ENCODE measurements at places on chromosomes 4 and X.

GRCh38 chrX:46447384-46447783 lies 97.8 kb downstream of the ZNF674 start:
- DNase-seq: peak; percentile 1

DNA sequence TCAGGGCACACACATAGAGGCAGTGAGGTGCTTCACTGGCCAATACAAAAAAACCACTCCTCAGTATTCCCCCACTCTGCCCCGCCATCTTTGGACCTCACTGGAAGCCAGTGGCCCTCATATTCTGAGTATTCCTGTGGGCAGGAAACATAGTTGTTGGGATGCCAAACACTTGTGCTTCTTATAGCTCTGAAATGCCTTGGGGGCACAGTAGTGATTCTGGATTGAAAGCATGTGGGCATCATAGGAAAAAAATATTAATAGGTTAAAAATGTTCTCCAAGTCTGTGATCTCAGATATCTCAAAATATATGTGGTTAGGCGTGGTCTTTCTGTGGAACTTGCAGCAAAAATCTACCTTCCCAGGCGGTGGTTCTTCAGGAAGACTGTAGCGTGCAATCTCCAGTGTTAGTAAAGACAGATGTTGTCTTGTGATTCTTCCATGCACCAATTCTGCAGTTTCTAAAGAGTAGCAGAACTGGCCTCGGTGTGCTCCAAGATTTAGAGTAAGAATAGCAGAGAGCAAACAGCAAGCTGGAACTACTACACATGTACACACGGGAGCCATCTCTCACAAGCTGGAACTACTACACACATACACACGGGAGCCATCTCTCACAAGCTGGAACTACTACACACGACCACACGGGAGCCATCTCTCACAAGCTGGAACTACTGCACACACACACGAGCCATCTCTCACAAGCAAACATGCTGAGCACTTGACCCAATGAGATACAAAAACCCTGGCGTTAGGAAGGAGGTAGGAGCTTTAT lies 8.0 kb upstream of the TENM3 start:
- no peak for DNase-seq

GRCh38 chr4:48944756-48945241 lies 38.2 kb upstream of the OCIAD2 start:
- DNase-seq: peak; percentile 1

GRCh38 chrX:40108162-40108958 lies 10.6 kb upstream of the BCOR start:
- no peak for DNase-seq

DNA sequence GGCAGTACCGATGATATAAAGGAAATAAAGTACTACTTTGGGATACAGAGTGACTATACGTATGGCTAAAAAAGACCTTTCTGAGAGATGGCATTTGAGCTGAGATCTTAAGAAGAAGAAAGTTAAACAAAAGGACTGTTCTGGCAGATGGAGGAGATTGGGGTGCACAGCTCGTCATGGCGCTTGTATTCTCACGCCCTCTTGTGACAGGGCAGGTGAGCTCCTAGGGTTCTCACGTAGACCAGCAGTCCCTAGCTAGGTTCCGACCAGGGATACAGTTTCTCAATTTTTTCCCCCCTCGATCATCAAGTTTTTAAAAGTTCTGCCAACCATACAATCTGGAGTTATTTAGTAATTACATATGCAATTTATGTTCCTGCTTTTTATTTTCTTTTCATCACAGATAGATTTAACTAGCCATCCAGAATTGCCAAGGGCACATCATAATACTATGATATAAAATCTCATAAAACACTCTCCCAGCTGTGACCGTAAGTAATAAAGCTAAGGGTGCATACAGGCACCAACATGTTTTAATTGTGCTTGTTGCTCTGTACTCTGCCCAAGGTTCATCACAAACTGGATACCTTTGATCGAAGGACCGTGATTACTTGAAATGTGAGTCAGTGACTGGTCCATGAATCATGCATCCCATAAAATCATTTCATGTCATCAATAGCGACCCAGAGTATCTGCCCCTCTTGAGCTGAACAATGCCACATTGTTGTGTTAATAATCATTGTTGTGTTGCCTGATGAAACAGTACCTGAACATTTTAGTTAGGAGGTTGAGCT lies 69.4 kb upstream of the ZNF518B start:
- DNase-seq: no peak

DNA sequence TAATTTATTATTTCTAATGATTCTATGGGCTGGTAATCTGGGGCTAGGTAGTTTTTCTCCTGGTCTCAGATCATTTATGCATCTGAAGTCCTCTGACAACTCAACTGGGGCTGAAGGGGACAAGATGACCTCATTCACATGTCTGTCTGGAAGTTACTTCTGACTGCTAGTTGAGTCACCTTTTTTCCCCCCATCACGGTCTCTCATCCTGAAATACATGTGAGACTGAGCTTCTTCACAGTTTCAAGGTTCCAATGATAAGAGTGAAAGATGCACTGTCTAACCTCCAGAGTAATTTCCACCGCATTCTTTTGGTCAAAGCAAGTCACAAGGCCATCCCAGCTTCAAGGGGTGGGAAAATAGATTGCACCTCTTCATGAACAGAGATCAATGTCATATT lies 356.7 kb upstream of the RPS6KA3 start:
- DNase-seq: no peak

- no peak for DNase-seq
Measured at GRCh38 chr4:102036619-102037376, 246.3 kb downstream of the BANK1 start.

DNA sequence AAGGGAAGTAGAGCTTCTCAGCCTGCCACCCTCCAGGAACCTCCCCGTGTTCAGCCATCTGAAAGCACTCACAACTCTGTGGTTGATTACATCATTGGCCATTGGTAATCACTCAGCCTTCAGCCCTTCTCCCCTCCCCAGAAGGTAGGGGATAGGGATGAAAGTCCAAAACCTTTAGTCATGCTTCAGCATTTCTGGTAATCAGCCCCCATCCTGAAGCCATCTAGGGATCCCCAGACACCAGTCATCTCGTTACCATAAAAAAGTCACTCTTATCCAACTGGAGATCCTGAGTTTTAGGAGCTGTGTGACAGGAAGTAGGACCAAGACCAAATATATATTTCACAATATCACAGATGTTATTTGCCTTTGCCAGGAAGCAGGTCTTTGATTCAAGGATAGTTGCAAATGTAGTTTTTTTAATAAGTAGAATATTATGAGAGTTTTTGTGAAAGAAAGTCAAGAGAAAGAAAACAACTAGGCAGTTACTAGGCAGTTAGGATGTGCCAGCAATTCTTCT lies 364.6 kb upstream of the NOCT start:
- DNase-seq: no peak

DNA sequence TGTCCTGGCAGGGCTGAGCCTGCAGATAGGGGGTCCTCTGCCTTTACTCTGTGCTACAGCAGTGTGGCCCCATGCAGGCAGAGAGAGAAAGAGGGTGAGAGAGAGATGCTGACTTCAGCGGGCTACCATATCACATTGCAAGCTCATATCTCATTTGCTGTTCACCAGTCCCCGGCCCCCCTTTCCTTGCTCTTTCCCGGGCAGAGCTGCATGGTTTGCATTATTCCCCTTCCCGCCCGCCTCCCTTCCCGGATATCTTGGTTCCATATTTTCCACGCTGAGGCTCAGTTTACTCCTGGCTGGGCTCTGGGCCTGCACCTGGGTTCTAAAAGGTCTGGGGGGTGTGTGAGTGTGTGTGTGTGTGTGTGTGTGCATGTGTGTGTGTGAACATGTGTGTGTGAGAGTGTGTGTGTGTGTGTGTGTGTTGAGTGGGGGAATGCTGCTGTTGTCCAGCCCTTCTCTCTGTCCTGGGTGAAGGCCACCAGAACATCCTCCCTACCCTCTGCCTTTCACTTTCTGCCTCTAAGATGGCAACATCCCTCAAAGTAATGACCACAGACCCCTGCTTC lies 63.5 kb downstream of the PJA1 start:
- no peak for DNase-seq

- no peak for DNase-seq
Measured at GRCh38 chr4:163473130-163473529, 424 bp downstream of the TKTL2 start.

DNA sequence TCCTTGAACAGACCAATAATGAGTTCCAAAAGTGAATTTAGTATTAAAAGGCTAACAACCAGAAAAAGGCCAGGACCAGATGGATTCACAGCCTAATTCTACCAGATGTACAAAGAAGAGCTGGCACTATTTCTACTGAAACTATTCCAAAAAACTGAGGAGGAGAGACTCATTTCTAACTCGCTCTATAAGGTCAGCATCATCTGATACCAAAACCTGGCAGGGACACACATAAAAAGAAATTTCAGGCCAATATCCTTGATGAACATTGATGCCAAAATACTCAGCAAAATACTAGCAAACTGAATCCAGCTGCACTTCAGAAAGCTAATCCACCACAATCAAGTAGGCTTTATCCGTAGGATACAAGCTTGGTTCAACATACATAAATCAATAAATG lies 35.8 kb upstream of the USP46 start:
- no peak for DNase-seq

GRCh38 chrX:10239611-10240064 lies 82.9 kb downstream of the CLCN4 start:
- no peak for DNase-seq

- DNase-seq: peak; percentile 17
Measured at GRCh38 chrX:66074920-66075879, 35.3 kb upstream of the VSIG4 start.

- no peak for DNase-seq
Measured at GRCh38 chrX:134753718-134754008, 95.4 kb upstream of the PLAC1 start.

DNA sequence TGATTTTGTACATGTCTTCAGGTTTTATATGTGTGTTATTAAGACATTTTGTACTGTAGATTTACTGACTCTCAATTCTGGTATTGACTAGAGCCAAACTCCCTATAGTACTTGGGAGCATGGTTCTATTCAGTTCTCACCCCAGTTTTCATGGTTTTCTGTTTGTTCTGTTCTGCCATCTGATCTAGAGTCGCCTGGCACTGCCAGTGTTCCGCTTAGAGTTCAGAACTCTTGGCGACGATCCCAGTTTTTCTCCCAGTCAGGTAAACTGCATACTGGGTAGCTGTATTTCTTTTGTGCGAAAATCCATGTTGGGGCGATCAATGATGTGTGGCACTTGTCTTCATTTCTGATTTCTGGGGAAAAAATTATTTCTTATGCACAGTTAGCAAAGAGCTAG lies 78.0 kb downstream of the PHOX2B start:
- no peak for DNase-seq

DNA sequence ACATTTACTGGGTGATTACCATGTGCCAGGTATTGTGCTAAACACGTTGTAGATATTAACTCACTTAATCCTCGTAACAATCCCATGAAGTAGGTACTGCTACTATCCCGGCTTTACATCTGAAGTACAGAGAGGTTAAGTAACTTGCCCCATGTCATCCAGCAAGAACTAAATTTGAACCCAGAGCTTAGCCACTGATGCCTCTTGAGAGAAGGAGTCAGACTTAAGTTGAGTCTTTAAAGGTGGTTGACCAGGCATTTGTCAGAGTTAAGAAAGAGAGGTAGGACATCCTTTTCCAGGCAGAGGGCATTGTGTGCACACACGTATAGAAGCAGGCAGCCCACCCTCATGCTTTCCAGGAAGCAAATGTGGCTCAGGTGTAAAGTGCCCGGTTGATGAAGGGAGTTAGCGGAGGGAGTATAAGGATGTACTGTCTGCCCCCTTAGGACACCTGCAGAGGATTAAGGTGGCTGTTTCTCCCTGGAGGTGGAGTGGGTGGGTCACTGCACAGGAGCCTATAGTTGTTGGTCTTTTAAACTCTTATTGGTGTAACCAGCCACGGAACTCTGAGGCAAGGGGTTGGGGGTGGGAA lies 335 bp upstream of the CD38 start:
- DNase-seq: no peak

DNA sequence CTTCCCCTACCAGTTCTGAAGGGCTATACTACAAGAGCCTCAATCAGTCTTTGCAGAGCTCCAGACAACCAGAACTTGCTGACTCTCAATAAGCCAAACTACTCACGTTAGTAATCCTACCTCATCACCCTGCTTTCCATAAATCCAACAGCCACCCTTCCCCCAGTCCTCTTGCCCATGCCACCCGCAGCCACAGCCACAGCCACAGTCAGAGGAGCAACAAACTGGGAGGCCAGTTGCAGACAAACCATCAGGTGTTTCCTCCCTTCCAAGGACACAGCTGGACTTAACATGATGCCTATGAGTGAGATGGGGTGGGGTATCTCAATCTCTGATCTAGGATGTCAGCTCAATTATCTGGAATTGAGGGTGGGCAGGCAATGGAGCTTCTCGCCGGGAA lies 1.0 kb downstream of the GABRA3 start:
- DNase-seq: no peak

DNA sequence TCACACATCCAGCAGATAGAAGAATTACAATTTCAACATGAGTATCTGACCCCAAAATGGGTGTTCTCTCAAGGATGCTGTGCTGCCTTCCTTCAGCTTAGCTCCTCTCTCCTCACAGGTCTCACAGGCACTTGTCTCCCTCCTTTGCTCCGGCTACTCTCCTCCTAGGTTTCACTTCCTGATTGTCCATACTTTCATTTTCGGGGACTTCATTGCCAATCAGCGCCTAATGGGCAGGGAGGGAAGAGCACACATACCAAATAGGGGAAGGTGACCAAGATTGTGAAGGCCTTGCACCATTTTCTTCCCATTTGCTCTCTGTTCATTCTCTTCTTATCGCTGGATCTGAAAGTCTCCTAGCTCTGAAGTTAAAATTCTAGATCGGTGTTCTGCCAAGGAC lies 125.4 kb upstream of the EOLA2 start:
- DNase-seq: no peak

DNA sequence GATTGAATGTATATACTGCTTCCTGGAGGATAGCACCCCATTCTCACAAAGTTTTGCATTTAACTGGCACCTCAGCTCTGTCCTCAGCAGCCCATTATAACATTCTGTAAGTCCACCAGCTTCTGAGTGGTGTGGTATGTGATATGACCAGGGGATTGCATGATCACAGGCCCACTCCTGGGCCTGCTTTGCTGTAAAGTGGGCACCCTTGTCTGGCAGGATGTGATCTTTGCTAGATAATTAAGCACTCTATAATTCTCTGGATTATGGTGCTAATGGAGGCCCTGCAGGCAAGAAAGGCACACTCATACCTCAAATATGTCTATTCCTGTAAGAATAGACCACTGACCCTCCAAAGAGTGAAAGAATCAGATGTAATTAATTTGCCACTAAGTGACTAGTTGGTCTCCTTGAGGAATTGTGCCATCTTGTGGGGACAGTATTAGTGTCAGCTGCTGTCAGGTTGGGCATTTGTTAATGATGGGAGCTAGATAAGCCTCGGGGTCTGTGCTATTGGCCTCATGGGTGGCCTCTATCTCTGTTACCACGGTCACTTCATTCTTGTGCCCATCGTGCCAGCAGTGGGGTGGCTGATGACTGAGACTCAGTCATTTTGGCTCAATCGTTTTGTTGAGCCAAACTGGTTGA lies 2.2 kb upstream of the CFI start:
- DNase-seq: no peak

DNA sequence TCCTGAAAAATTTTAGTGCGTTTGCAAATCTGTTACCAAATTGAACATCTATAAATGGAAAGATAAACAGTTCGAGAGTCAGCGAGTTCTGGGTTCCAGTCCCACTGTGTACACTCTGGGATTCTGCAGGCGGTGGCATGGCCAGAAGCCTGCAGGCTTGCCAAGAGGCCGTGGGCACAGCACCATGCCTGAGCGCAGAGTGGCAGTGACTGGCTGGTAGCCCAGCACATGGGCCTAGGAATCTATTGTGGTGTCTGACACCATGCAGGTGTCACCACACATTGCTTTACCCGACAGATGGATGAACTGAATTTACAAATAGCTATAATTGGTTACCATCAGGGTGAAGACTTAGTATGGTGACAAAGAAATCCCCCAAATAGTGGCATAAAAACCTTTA lies 71.7 kb upstream of the TLR3 start:
- no peak for DNase-seq

Measured in activated CD8-positive, alpha-beta memory T cell treated with anti-CD3 and anti-CD28 coated beads for 4 hours (primary cell).